ENCODE measurements at places on chromosomes 6 and 20.

DNA sequence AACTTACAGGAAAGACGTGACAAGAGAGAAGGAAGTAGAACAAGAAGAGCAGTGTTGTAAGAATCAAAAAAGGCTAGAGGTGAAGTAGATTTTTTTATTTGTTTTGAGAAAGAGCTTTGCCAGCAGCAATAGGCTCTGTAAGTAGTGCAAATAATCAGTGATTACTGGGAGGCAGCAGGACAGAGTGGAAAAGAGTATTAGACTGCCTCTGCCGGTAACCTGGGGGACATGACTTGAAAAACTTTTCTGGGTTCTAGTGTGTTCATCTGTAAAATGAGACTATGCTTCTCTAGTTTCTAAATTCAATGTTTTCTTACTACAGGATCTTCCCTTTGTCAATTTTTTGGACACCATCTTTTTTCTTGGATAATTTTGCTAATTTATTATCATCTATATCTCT is 5.8 kb upstream of the IRAK1BP1 start:
- DNase-seq: no peak

DNA sequence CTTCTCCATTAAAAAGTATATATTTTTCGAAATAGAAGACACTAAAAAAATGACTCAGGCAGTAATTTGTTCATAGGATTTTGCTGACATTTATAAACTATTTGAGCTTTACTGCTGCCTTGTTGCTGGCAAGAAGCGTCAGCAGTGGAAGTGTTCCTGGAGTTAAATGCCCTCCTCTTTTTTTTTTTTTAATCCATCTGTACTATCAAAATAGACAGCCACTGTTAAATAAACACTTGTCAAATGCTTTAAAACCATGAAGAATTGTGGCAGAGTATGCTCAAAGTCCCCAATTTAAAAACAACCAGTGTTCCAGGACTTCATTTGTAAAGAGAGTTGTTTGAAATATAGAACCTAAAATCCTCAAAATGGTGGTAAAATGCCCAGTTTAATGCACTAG is 253.8 kb downstream of the NKAIN2 start:
- DNase-seq: no peak

GRCh38 chr6:127185437-127185995 is 67.0 kb downstream of the RSPO3 start:
- DNase-seq: no peak

- no peak for DNase-seq
Observed at GRCh38 chr20:24917056-24917455, 32.0 kb upstream of the CST7 start.

GRCh38 chr6:27273783-27274182 is 26.3 kb downstream of the PRSS16 start:
- DNase-seq: no peak

GRCh38 chr6:135869857-135870256 is 18.4 kb downstream of the PDE7B start:
- DNase-seq: no peak

DNA sequence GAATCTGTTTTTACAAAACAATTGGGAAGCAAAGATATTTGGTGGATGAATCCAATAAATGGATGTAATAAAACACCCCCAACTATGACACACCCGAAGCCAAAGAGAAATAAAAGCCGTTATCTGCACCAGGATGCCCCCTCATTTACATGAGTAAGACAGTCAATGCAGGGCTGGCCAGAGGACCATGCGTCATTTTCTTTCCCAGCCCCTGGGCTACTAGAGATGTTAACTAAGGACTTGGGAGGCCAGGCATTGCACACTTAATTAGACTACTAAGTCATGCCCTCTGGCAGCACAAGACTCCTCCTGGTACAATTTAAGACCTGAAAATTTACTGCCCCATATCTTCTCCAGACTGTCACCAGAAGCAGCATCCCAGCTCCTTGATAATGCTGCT is 3.2 kb downstream of the LEMD2 start:
- DNase-seq: no peak

DNA sequence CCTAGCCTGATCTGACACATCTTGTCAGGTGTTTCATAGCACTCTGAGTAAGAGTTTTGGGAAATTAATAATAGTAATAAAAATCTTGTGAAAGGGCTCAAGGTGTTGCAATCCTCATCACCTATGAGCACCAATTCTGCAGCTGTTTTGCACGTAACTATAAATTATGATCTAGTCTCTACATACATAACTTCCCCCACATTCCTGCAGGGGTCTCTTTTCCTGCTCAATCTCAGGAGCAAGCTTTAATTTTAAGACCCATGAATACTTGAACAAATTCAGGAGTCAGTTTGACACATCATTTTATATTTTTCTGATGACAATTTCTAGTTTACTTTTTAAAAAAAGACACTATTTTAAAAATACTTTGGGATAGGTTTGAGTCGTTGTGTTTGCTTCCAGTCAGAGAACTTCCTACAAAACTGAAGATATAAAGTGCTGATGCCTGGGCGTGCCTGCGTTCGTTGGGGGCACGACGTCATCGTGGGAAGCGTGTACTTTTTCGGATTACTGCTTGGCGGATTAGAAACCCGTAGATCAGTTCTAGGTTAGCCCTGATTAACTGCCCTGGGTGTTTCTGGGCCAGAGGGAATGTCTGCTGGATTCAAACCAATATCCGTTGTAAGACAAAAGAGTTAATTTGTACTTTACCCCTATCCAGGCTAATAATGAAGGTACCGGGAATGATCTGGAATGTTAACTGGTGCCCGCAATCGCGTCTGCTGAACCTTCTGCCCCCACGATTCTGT is 1.0 kb upstream of the E2F3 start:
- DNase-seq: no peak

DNA sequence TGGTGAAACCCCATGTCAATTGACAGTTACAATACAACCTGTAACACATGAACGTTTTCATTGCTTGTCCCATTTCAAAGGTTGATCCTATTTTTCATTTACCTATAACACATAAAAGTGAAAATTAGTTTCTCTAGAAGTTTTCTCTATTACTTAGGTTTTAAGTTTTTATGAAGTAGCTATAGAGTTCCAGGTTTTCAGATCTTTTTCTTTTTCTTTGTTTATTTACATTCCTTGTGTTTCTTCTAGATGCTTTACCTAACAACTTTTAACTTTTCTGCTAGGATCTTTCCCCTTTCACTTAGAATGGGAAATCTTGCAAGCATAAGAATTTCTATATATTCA is 232.6 kb downstream of the PLCB1 start:
- no peak for DNase-seq

GRCh38 chr6:43982084-43982625 is 145.1 kb downstream of the MRPL14 start:
- no peak for DNase-seq

DNA sequence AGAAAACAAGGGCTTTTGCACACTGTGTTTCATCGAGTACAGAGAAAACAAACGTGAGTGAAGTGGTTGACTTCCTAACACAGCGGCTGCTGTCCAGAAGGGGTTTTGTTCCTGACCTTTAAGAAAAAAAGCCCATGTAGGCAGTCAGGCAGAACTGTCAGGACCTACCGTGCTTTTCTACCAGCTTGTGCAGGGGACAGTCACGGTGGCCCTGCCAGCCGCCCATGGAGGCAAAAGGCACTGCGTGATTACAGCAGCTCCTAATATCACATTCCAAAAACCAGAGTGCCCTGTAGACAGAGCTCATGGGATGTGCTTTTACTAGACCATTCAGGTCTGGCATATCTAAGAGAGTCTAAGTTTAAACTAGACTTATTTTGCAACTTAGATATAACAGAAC is 12.2 kb downstream of the TNFAIP3 start:
- no peak for DNase-seq

DNA sequence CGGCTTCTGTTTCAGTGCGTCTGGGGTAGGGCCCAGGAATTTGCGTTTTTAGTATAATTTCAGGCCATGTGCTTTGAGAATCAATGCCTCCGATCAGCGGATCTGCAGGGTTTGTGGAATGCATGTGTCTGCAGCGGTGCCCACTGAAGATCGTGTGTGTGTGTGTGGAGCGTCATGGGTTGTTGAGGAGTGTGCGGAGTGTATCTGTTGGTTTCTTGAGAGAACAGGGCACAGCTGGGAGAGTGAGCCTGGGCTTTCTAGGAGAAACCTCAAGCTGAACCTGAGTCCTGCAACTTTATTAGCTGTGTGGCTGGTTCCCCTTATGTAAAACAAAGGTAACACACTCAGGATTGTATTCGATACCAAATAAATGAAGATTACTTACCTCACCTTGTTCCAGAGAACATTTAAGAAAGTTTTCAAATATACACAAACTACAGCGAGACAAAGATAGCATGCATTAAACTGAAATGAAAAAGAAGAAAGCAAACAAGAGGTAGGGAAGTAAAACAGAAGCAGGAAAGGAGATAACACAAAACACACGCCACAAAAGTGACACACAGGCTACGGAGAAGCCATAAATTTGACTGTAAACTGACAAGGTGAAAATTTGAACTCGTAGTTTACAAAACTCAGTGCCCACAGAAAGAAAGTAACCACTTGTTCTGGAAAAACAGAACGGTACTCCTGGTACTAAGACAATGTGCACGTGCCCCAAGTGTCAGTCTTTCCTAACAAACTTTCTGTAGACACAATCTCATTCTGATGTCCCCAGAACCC is 28.8 kb downstream of the PDE10A start:
- no peak for DNase-seq

DNA sequence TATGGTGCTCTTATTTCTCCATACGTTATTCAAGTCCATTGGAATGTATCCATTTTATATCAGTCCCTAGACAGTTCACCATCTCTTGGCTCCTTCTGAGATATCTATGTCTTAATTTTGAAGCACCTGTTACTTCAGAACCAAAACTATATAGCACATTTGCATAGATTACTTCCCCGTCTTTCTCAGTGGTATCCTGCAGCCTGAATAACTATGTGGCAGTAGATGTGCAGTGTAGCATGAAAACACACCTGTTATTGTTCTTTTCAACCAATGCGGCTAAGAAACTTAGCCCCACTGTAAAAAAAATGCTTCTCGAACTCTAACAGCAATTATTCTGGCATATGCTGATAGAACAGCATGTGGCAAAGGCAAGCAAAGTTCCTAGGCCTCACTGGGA is 1184.4 kb upstream of the ADGRB3 start:
- DNase-seq: no peak

All from cerebellar nuclear complex (tissue), 1 donor.